ENCODE measurements at places on chromosomes 13 and 19.

- DNase-seq: no peak
These were observed 97.7 kb downstream of the GNG7 start for GRCh38 chr19:2604747-2605329.

DNA sequence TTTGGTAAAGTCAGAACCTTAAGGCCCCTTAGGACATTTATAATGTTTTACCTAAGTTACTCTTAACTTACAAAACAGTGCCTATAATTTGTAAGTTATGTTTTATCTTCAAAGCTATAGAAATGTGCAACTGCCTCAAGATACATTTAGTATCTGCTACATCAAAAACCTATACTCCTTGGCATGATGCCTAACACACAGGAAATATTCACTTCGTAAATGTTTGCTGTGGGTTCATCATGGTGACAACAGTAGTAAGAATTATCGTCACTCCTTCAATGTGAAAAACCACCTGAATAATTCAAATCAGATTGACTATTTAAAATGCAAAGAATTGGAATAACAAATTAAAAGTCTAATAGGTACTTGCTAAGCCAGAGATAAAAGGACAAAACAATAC is 184.1 kb downstream of the DIAPH3 start:
- no peak for DNase-seq

GRCh38 chr13:107223867-107224266 is 655.9 kb upstream of the ARGLU1 start:
- DNase-seq: no peak

DNA sequence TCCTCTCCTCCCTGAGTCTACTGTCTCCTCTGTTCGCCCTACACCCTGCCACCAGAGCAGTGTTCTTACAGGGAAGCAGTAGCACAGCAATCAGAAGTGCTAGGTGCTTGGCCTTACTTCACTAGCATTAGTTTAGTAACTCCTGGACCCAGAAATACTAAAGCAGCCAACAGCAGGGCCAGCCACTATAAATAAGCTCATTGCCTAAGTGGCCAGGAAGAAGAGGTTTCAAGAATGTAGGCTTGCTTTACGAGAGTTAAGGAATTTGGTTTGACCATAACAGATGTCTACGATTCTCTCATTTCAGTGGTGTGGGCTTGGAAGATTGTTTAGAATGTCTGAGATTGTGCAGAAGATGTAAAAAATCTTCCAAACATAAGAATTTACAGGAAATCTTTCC is 103.3 kb downstream of the ZAR1L start:
- DNase-seq: no peak

DNA sequence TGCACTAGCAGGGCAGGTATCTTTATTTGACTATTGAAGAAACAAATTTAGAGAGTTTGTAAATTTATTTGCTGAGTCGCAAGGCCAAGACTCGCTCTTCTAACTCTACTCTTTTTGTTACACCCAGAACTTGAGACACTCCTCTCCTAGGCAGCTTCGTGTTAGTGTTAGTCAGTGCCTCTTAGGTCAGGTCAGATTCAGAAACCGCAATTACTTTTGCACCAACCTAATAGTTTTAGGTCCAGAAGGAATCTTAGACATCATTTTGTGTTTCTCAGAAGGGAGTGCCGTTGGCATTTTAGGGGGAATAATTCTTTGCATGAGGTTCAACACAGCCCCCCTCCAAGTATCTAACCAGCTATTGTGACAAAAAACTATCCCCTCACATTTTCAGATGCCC is 8.8 kb downstream of the GPR180 start:
- no peak for DNase-seq

GRCh38 chr13:98020271-98020670 is 66.8 kb downstream of the IPO5 start:
- no peak for DNase-seq

DNA sequence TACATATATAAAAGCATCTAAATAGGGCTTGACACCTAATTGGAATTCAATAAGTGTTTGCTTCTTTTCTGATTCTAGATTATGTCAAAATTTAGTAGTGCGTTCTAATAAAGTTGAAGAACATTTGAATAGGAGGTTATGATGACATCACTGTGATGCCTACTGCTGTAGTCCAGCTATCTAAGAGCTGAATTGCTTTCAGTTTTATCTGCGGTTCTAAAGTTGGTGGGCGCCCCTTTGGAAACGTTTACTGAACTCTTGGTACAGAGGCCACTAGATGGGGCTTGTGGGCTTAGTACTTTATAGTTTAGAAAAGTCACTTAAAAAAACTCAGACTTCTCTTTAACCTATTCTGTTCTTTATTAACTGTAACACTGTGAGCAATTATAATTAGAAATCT is 776.9 kb downstream of the GPC5 start:
- DNase-seq: no peak

DNA sequence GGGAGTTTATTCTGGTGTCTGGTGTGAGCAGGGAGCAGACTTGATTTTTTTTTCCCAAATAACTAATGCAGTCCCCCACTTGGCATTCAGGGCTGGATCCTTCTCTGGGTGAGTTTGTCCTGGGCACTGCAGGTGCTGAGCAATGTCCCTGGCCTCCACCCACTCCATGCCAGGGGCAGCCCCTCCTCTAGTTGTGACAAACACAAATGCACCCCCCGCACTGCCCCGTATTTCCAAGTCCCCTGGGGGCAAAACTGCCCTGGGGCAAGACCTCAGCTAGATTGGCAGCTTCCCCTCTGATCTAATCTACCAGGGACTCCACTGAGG is 6.4 kb downstream of the MOB3A start:
- DNase-seq: no peak

DNA sequence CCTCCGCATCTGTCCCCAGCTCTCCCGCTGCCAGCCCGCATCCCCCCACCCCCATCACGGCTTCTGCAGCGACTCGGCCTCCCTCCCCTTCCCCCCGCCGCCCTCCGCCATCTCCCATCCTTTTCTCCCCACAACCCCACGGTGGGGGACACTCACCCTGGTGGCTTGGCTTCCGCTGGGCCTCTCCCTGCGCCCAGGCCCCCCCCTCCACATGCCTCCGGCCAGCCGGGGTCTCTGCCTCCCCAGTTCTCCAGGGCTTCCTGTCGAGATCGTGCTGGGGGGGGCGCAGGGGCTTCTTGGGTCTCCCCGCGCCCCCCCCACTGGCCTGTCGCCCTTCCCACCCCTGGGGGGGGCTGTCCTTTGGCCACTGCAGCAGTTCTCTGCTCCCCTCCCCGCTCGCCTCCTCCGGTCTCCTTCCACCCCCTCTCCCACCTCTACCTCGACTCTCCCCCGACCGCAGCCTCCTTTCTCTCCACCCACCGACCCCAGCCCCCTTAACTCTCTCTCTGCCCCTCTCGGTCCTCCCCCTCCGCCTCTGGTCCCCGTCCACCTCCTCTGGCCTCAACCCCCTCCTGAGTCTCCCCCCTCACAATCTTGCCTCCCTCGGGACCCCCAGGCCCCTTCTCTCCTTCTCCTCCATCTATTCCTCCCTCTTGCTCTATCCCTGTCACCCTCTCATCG is 17.1 kb downstream of the LRRC4B start:
- no peak for DNase-seq

DNA sequence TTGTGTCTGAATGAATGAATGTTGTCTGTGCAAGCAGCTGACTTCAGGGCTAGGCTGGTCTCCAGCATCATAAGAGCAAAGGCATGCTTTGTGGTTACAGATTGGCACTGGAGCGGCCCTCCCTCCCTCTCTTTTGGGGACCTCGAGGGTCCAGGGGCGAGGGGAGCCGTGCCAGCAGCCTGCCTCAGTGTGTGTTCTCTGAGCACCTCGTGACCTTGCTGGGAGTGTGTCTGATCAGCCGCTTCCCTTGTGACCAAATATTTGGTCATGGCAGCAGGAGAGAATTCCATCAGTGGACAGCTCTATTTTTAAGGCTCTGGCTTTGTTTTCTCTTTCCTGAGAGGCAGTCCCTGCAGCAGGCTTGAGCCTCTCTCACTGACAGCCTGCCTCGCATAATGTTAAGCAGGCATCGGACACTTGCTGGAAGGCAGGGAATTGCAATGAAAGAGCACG is 329.7 kb downstream of the UQCRFS1 start:
- DNase-seq: no peak

Measured in DMS79 (cell line).